ENCODE measurements at places on chromosomes 11 and 22.
A peak's percentile ranks its signal among the peaks of the same experiment; 100 is the strongest.

GRCh38 chr11:12248330-12248729 lies 129.0 kb upstream of the PARVA start:
- no peak for DNase-seq

DNA sequence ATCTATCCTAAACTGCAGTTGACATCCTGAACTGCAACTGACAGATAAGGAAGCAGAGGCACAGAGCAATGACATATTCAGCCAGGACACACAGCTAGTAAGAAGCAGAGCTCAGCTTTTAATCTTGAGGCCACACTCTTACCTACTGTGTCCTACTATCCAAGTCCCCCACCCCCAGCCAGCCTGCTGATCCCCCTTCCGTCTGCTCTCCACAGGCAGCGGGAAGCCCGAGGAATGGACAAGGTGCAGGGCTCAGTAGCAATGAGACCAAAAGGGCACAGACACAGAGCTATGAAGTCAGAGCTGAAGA lies 4.3 kb downstream of the POLR3H start:
- DNase-seq = no peak

DNA sequence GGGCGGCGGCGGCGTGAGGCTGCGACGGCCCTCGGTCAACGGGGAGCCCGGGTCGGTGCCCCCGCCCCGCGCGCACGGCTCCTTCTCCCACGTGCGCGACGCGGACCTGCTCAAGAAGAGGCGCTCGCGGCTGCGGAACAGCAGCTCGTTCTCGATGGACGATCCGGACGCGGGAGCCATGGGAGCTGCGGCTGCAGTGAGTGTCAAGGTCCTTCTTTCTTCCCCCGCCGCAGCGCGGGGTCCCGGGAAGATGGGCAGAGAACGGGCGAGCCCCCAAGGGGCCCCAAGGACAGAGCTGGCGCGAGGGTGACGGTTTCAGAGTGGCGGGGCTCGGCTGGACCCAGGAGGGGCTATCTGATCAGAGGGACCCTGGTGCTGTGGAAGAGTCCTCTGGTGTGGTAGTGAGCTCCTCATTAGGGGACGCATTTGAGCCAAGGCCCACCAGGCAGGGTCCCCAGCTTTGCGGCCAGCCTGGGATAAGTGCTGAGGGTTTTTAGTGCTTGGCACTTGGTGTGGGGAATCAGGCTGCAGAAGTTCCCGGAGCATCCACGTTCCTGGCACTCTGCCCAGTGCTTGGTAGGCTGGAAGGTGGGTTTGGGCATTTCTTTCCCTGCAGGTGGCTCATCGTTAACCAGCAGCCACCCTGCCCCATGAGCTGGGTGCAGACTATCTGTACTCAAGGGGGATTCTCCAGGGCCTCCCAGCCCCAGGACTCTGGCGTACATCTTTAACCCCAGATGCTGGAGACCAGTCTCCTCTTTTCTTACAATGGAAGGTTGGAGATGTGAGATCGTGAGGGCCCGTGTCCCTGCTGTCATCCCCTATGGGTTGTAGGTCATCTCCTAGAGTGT lies 9.8 kb downstream of the EHBP1L1 start:
- no peak for DNase-seq

DNA sequence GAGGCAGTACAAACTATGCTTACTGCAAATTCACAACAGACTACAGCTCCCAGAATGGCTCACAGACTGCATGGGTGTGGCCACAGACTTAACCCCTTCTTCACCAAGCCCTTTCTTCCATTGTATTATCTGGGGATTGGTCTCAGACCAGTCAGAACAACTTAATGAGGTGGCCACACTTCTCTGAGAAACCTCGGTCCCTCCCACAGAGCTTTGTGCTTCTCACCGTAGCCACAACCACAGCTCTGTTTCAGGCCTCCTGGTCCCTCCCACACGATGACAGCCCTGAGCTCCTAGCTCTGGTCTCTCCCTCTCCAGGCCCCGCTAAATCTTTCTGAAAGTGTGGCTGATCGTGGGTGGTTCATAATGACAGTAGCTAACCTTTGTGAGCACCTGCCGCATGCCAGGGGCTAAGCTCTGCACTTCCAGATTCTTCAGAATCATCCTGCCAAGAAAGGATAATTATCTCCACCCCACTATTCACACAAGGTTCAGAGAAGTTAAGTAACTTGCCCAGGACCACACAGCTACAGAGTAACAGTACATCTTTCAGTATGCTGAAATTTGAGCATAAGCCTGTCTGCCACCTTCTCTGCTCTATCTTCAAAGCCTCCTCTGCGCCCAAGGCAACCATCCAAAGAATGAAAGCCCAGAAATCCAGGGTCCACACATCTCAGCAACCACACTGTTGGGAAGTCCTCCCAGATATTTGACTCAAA lies 5.4 kb downstream of the PDE2A start:
- no peak for DNase-seq

DNA sequence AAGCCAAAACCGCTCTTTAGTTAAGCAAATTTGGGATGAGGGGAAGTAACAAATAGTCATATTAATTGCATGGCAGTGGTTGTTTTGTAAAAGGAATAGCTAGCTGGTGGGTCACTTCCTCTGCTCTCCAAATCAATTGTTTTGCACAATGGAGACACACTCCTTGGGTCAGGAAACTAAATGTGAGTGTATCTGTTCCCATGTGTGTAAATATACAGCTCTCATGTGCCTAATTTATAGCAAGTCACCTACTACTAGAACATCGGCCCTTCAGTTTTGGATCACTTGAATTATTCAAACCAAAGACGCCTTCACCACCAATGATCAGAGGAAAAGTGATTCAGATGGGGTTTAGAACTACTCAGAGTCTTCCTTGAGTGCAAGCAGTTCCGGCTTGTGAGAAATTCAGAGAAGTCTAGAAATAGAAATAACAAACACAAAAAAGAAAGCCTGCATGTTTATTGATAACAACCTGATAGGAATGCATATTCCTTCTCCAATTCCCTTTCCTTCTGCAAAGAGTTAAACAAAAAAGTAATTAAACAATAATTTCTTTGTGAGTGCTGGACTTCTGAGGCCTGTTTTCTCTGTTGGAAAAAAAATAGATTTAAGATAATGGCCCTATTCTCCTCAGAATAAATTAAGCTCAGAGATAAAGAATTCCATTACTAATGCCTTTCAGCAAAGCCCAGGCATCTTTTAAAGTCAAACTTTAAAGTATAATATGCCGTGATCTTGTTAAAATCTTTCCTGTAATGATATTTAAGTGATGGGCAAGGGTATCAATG lies 100.4 kb downstream of the KIRREL3 start:
- DNase-seq = no peak

DNA sequence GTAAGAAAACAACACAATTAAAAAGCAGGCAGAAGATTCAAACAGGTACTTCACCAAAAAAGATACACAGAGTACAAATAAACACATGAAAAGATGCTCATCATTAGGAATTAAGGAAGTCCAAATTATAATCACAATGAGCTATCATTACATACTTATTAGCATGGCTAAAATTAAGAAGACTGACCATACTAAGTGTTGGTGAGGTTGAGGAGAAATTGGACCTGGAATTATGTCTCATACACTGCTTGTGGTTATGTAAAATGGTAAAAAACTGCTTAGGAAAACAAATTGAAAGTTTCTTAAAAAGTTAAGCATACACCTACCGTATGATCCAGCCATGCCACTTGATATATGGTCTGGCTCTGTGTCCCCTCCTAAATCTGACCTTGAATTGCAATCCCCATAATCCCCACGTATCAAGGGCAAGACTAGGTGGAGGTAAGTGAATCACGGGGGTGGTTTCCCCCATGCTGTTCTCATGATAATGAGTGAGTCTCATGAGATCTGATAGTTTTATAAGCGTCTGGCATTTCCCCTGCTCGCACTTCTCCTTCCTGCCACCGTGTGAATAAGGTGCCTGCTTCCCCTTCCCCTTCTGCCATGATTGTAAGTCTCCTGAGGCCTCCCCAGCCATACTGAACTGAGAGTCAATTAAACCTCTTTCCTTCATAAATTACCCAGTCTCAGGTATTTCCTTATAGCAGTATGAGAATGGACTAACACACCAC lies 4.8 kb downstream of the SAAL1 start:
- DNase-seq = no peak

GRCh38 chr22:32082331-32082730 lies 39.3 kb downstream of the SLC5A1 start:
- no peak for DNase-seq

DNA sequence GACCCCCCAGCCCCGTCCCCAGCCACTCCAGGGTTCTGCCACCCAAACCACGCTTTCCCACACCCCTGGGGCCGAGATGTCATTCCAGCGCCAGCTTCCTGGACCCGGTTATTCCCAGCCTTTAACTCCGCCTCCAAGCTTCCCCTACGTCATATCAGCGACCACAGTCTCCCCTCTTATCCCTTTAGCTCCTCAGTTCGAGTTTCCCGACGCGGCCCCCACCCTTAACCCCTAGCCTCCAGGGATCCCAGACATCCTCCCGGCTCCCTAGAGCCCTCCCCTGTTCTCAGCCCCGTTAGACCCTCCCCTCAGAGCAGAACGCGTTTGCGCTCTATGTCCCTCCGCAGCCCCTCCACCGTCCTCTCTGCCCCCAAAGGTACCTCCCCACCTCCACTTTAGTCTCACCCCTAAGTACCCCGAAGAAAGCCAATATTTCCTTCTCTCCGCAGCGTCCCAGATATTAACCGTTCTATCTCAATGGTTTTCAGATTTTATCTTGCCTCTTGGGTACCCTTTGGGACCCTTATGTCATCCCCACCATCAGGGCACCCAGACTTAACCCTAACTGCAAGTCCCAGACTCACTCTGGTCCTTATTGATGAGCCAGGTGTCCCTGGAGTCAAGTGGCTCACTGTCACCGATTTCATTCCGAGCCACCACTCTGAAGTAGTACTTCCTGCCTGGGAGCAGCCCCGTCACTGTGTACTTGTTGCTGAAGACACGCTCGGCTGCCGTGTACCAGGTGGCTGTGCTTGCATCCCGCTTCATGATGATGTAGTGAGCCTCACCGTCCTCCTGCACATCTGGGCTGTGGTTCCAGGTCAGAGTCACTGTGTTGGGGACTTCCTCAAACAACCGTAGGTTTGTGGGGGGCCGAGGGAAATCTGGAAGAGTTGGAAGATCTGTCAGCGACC lies 8.0 kb downstream of the TMEM86A start:
- peak; percentile 19 for DNase-seq

GRCh38 chr11:69096473-69096872 lies 47.7 kb downstream of the TPCN2 start:
- no peak for DNase-seq

DNA sequence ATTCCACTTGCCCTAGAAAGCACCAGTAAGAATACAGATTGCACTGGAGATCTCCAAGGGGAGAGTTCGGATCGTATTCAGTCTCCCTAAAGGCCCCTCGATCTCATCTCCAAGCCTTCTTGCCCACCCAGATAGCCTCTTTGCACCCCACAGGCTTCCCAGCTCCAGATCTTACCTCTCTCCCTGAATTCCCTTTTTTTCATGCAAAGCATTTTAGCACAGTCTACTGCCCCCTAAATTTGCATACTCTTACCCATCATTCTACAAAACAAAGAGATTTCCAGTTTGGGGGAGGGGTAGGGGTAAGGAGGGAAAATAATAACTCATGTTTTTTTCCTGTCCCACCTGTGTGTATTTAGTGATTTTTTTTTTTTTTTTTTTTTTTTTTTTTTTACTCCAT lies 105.2 kb downstream of the NAV2 start:
- no peak for DNase-seq

- no peak for DNase-seq
These were observed 1.6 kb downstream of the CRACR2B start for GRCh38 chr11:829176-829846.

DNA sequence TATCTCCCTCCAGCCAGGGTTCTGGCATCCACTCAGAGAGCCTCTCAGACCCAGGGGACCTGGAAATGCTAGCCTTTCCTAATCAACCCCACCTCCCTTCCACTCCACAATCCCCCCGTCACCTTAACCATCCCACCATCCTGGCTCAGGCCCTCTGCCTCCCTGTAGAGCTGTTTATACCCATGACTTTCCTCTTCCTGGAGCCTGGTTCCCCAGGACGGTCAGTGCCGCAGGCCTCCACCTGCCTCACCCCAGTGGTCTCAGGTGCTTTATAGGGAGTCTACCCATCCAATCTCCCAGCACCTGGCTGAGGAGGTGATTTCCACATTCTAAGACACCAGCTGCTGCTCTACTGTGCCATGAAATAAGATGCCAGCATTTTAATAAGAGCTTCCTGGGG lies 1159.5 kb downstream of the TBC1D22A start:
- no peak for DNase-seq

DNA sequence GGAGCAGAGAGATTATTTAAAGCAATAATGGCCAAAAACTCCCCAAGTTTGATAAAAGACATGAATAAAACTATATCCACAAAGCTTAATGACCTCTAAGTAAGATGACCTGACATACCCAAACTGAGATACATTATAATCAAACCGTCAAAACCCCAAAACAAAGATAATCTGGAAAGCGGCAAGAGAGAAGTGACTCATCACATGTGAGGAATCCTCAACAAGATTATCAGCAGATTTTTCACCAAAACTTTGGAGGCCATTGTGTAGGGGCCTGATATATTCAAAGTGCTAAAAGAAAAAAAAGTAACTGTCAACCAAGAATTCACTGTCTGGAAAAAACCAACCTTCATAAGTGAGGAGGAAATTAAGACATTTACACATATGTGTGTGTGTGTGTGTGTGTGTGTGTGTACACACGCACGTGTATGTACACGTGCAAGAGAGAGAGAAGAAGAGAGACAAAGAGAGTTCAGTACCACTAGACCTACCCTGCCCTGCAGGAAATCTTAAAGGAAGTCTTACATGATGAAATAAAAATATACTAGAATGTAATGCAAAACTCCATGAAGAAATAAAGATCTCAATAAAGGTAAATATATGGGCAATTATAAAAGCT lies 752.4 kb downstream of the NELL1 start:
- no peak for DNase-seq

DNA sequence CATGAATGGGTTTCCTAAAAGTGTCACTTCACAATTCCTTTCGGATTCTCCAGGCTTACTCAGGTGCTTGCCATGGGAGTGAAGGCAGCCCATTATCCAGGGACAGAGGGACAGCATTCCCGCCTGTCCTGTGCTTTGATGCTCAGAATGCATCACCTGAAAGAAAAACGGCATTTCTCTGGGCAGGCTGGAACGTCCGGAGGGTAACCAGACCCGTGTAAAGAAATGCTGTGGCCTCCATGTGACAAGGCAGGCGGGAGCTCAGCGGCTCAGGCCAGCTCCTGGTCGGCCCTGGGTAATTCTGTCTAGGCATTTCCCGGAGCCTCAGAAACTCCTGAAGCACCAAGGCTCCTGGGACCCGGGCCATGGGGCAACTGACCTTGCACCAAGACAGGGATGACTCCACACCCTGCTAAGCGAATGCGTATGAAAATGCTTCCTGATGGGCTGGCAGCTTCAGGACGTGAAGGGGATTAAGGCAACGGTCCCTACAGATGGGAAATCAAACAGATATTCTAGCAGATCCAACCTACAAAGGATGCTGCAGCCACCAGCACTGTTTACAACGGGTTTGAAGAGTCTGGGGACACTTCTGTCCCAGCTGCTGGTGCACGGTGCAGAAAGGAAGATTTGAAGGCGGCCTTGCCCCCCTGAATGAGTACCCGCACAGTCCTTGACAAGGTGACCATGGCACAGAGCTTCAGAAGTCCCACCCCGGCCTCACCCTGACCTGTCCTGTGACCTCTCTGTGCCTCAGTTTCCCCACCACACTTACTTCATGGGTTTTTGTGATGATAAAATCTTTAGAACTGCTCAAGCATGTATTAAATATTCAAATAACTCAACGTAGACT lies 13.6 kb upstream of the FGF3 start:
- DNase-seq = no peak

- no peak for DNase-seq
These were observed 339.2 kb downstream of the TENM4 start for GRCh38 chr11:79101656-79102055.

GRCh38 chr11:10377183-10377582 lies 72.3 kb downstream of the ADM start:
- no peak for DNase-seq

Data from activated gamma-delta T cell treated with anti-CD3 and anti-CD28 coated beads, Interleukin-2, amount 50 U/mL, for 16 hours (primary cell).